ENCODE measurements at places on chromosomes 4 and X. TPM values are rescaled to one million over a fixed set of nuclear protein-coding genes. Genes with fewer than 3 reads are reported as not detected.

GRCh38 chr4:81343046-81343445 lies 128.0 kb upstream of the PRKG2 start:
- H3K36me3 ChIP-seq: no peaks in the 10 kb centered on the region
- no peak overlapping the region for H3K4me3 ChIP-seq
- H3K27ac ChIP-seq: no peak overlapping the region
- peaks cover 1% of the 10 kb centered on the region for H3K27me3 ChIP-seq

- H3K4me3 ChIP-seq: peak overlapping the region; percentile 31
- no peak for DNase-seq
- H3K27ac ChIP-seq: no peak overlapping the region
- H3K27me3 ChIP-seq: peaks cover 18% of the 10 kb centered on the region
- no peaks in the 10 kb centered on the region for H3K36me3 ChIP-seq
- H3K4me1 ChIP-seq: peaks cover 12% of the 10 kb centered on the region
Measured at GRCh38 chrX:108439961-108440696, 491 bp downstream of the COL4A5 start.

DNA sequence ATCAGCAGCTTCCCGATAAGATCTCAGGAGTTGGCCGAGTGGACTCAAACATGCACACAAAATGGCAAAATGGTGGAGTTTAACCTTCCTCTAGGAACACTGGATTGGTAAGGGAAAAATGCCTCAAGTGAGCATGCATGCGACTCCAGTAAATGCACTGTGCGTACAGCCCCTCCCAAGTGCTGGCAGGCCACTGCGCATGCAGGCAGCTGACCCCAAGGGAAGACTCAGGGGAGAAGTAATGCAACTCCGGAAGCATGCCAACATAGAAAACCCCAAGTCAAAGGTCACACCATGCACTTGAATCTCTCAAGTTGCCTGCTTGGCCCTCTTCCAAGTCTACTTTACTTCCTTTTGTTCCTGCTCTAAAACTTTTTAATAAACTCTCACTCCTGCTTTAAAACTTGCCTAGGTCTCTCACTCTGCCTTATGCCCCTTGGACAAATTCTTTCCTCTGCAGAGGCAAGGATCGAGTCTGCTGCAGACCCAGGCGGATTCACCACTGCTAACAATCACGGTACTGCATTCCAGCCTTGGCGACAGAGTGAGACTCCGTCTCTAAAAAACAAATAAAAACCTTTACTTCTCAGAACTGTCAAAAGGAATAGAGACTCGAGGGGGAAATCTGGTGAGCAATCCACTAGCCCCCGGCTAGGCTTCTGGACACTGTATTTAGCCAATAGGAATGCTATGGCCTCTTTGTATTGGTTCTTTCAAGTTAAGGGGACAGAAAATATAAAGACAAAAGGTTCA lies 33.5 kb downstream of the NYX start:
- H3K27ac ChIP-seq: no peak overlapping the region
- H3K36me3 ChIP-seq: no peaks in the 10 kb centered on the region
- no peaks in the 10 kb centered on the region for H3K27me3 ChIP-seq
- H3K4me3 ChIP-seq: no peak overlapping the region
- peaks cover 3% of the 10 kb centered on the region for H3K4me1 ChIP-seq
- no peak for DNase-seq

- no peaks in the 10 kb centered on the region for H3K27me3 ChIP-seq
- no peaks in the 10 kb centered on the region for H3K36me3 ChIP-seq
- H3K4me1 ChIP-seq: no peaks in the 10 kb centered on the region
- no peak for DNase-seq
- no peak overlapping the region for H3K4me3 ChIP-seq
Measured at GRCh38 chr4:75344915-75345314, 169.3 kb downstream of the RCHY1 start.

The CXorf51A gene
- total RNA-seq: not detected

The ADH7 gene
- total RNA-seq: not detected

GRCh38 chr4:39472396-39472795 lies 13.5 kb downstream of the LIAS start:
- peaks cover 32% of the 10 kb centered on the region for H3K36me3 ChIP-seq
- H3K27me3 ChIP-seq: no peaks in the 10 kb centered on the region
- no peak overlapping the region for H3K27ac ChIP-seq
- no peak overlapping the region for H3K4me3 ChIP-seq
- no peak for DNase-seq

Measured in activated CD4-positive, alpha-beta memory T cell treated with anti-CD3 and anti-CD28 coated beads for 36 hours (primary cell).